HS-27A (cell line): ENCODE measurements at places on chromosomes 12 and 14.

DNA sequence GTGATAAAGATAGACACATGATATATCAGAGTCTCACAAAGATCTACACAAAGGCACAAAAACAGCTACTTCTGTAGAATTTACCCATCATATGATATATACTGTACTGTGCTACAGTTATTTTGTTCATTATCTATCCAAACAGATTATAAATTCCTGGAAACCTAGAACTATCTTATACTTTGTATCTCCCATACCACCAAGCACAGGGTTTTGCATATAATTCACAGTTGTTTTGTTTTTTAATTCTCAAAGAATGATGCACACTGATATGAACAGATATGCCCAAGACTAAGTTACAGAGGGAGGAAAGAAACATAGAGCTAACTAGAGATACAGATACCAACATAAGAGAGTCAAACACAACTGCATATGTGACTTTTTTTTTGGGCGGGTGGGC is 3.4 kb downstream of the PRKAG1 start:
- no peak for DNase-seq

- no peak for DNase-seq
These were observed 50.4 kb downstream of the MAGOHB start for GRCh38 chr12:10563002-10563401.

DNA sequence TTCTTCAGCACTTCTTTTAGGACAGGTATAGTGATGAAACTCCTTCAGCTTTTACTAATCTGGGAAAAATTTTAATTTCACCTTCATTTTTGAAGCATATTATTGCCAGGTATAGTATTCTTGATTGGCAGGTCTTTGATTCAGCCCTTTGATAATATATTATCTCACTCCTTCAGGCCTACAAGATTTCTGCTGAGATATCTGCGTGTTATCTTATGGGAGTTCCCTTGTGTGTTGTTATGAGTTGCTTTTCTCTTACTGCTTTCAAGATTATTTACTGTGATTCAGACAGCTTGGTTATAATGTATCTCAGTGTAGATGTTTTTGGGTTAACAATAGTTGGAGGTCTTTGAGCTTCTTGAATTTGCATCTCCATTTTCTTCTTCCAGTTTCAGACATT is 87.4 kb downstream of the ATF7IP start:
- no peak for DNase-seq

DNA sequence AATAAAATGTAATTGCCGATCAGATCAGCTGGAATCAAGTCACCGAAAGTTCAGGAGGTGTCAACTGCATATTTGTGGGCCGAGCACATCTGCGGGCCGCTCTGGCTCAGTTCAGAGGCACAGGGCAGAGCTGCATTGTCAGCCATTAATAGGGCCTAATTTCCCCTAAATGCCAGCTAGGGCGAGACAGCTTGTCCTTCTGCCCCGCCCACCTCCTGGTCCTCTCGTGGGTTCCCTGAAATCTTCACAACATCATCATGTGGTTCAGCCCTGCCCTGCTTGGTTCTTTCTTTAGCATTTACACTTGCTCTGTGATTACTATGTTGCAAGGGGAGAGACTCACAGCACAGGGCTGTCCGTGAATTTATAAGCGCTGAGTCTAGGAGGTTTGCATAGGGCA is 148.9 kb downstream of the CHST11 start:
- DNase-seq = no peak

DNA sequence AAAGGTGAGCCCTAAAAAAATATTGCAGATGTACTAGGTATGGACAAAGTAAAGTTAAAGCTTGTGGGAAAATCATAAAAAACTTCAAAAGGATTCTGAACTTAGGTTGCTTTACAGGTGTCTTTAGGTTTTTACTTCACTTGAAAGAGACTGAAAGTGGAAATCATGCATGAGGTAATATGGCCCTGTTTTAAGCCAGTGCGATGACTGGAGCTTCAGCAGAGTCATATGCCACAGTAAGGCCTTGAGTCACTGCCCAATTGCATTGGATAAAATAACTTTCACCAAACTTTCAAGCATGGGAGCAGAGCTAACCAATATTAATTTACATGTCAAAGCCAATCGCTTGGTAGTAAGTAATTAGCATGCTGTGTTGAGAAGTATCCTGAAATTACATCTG is 63.9 kb upstream of the TMEM260 start:
- DNase-seq = no peak

- no peak for DNase-seq
These were observed 417.6 kb downstream of the PDZRN4 start for GRCh38 chr12:41605545-41606305.
